ENCODE measurements at places on chromosomes 3 and 15.
A peak's percentile ranks its signal among the peaks of the same experiment; 100 is the strongest.

DNA sequence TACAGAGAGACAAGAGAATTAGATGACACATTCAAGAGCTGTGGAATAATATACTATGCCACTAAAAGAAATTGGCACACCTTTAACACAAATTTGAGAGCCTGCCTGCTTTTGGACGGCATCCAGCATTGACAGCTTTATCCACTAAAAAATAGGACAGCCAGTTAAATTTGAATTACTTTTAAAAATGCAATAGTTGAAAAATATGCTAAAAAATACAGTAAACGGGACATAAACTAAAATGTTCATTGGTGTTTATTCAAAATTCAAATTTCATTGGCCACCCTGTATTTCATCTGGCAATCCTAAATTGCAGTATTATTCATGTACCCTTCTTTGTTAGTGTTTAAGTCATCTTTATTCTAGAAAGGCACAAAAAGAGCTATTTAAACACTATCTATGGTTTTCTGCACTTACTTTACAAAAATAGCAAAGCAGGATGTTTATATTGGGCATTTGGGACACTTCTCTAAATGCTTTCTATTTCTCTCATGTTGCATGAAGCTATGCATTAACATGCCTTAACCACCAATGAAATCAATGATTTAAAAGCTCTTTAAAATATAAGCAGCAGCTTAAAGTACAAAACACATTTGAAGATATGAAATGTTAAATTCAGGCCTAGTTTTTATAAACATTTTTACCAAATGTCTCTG is 160.1 kb downstream of the NEK10 start:
- DNase-seq, result no peak

DNA sequence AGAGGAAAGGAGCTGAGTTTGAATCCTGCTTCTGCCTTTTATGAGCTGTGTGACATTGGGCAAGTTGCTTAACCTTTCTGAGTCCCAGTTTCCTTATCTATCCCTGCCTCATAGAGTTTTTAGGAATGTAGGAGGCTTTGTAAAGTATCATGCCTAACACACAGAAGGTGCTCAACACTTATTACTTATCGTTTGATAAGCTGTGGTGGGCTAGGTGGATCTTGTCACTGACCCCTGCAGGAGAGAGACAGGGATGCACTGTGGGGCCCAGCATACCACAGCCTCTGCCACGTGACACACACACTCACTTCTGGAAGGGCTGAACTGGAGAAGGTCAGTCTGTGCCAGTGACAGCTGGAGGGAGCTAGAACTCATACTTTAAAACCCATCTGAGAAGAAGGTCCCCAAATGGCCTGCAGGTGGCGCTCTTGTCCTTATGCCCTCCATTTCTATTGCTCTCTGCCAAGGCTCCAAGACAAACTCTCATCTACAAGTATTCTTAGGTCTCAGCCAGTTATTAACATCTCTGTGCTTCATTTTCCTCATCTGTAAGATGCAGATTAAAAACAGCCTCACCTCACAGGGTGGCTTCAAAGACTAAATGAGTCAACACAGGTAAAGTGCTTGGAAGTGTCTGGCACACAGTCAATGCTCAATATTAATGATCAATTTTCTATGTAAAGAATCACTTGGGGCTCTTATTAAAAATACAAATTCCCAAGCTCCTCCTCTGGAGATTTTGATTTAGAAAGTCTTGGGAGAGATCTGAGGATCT is 57.5 kb upstream of the HACD2 start:
- peak; percentile 92 for DNase-seq

DNA sequence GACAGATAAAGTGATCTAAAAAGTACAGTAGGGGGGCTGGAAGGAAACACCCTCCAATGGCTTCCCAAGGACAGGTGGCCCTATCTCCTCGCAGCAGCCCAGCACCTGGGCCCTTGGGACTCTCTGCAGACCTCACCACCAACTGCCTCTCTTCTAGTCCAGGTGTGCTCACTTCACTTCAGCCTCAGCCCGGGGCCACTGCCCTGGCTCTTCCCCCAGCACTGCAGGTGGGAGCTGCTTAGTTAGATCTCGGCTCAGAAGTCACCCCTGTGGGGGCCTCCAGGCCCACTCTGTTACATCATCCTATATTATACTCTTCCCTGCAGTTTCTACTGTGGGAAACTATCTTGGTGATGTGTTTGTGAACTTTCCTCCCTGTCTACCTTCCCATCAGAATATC is 2.0 kb downstream of the KLF15 start:
- no peak for DNase-seq

GRCh38 chr3:174397848-174398247 is 461.3 kb upstream of the NAALADL2 start:
- peak; percentile 32 for DNase-seq

- DNase-seq, result peak; percentile 62
These were observed 66.9 kb downstream of the RNF13 start for GRCh38 chr3:149879872-149880271.

DNA sequence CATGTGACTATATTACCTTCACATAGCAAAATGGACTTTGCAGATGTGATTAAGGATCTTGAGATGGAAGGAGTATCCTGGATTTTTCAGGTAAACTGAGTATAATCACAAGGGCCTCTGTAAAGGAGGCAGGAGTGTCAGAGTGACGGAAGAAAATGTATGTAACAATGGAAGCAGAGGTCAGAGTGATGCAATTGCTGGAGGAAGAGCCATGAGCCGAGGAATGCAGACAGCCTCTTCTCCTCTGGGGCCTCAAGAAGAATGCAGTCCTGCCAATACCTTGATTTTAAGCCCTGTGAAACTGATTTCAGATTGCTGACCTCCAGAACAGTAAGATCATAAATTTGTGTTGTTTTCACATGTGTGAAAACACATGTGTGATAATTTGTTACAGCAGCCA is 15.1 kb downstream of the HEMK1 start:
- DNase-seq, result peak; percentile 31

DNA sequence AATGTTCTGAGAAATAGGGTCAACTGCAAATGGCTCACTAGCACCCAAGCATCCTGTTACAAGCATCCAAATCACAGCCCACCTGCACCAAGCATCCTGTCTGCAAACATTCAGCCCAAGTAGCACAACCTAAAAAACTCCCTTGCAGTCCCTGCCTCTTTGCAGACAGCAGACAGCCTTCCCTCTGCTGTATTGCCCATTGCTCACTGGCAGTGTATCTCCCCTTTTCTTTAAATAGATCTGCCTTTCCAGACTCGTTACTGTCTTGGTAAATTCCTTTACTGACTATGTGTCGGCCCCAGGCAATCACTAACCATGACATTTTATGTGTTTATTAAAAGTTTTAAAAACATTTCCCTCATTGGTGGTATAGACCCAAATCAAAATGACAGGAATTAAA is 155.4 kb downstream of the ADAMTSL3 start:
- DNase-seq, result no peak

DNA sequence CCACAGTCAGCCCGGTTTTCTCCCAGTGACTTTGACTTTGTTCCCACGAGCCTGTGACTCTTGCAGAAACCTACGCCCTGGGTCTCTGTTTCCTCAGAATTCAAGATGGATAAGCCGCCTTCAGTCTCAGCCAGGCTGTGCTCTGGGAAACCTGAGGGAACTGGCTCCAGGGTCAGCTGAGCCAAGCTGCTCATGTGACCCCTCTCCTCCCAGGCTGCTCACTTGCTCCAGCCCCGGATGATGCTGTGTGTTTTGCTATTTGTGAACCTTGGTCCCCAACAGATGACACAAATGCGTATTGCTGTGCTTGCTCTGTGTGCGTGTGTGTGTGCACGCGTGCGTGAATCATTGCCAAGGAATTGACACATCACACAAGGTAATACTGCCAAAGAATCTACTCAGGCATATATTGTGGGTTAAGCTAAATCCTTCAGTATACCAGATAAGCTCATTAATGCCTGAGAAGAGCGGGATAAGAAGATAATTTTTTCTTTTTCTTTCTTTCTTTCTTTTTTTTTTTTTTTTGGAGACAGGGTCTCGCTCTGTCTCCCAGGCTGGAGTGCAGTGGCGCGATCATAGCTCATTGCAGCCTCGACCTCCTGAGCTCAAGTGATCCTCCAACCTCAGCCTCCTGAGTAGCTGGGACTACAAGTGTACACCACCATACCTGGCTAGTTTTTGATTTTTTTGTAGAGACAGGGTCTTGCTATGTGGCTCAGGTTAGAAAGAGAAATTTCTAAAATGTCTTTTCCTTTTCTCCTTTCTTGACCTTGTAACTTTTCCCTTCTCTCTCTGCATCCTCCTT is 29.2 kb upstream of the UMPS start:
- peak; percentile 71 for DNase-seq

DNA sequence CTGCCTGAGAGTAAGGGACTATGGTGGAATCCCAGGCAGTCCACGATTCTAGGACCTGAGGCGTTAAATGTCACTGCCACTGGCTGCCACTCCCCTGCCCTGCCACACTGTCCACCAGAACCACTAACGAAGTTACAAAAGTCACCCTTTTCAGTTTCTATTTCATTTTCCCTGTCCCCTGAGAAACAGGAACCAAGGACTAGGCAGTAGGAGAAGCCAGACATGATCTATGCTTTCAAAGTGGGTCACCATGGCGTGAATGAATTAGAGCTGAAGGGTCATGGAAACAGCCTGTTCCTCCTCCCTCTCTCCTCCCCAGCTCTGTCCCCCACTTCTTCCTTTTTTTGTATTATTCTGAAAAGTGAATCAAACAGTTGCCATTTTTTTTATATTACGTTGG is 9.1 kb upstream of the ADPRH start:
- no peak for DNase-seq

DNA sequence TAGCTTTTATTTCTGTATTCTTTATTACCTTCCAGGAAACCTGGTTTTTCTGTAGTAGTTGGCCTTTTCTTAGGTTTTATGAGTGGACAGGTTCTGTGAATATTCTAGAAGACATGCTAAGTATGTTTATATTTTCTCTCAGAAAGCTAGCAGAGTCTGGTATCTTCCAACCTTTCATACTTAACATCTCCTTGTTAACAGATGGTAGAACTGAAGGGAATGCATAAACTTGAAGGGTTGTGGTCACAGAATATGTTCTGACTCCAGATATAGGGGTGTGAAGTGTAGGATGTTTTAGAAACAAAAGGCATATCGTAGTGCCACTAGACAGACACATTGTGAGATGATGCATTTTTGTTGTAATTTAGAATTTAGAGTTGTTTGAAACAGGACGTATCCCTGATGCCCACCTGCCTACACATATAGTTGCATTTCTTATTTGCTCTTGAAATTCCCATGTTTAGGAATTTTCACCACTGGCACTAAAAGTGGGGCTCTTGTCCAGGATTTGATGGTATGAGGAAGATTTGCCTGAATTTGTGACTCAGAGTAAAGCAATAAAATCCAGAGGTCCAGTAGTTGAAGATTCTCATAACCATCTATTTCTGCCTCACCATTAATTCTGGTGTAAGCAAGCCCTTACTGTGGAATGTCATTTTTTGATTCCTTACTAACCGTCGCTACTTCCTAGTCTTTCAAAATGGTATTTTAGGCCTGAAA is 274.5 kb downstream of the FEZF2 start:
- peak; percentile 13 for DNase-seq

DNA sequence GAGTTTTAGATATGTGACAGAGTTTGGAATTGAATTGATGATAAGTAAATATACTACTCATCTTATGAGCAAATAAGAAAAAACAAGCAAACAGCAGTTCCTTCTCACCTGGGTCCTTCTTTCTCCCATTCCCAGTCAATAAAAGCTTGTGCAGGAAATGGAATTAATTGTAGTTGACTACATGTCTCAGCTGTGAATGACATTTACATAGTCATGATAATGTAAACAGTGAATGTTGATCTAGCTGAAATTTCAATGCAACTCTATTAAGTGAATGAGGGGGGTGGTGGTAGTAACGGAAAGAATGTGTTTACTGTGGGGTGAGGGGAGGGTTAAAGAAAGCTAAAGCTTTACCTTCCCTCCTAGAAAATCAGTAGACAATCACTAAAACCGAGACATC is 76.2 kb downstream of the NFKBIZ start:
- DNase-seq, result no peak

- DNase-seq, result no peak
These were observed 237.7 kb upstream of the LYSMD4 start for GRCh38 chr15:99970891-99971430.
